ENCODE measurements at places on chromosomes 1 and 21.

DNA sequence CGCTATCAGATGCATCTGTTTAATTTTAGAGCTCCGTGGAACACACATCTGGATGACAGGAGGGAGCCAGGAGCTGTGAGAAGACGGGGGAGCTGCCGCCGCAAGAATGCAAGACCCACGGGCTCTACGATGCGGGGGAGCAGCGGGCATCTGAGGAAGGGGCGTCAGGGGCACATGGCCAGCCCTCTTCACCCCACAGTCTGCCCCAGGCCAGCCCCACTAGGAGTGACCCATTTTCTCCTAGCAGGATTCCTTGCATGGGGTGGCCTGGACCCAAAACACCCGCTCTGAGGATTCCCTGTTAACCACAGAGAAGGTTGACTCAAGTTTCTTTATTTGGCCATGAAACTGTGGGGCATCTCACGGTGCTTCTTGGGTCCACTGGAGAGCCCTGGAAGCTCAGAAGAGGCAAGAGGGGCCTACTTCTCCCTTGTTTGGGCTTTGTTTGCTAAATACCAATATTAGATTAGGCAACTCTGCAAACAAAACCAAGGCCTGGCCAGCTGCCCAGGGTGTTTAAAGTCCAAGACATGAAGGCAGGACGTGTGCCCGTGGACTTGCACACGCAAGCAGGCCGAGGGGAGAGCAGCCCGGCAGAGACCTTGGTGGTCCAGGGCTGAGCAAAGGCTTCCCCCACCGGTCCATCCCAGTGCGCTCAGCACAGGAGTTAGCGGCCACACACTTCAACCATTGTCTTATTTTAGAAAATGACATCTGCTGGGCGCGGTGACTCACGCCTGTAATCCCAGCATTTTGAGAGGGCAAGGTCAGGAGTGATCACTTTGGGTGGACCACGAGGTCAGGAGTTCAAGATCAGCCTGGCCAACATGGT lies 89.8 kb downstream of the DHRS3 start:
- DNase-seq: no peak

GRCh38 chr1:116020668-116021272 lies 44.5 kb downstream of the SLC22A15 start:
- no peak for DNase-seq

DNA sequence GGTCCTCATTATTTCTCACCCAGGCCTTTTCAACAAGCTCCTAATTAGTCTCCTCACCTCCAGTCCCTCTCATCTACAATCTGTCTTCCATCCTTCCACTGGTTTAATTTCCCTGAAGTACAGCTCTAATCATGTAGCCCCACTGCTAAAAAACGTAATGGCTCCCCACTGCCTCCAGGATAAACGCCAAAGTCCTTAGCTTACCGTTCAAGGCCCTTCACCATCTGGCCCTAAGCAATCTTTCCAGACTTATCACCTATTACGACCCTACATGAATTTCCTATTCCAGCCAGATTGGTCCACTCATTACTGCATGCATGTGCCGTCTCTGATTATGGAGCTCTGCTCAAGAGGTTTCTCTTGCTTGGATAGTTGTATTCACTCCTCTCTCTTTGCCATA lies 83.1 kb upstream of the DAB1 start:
- no peak for DNase-seq

GRCh38 chr1:220164517-220164916 lies 70.6 kb downstream of the IARS2 start:
- DNase-seq: no peak

DNA sequence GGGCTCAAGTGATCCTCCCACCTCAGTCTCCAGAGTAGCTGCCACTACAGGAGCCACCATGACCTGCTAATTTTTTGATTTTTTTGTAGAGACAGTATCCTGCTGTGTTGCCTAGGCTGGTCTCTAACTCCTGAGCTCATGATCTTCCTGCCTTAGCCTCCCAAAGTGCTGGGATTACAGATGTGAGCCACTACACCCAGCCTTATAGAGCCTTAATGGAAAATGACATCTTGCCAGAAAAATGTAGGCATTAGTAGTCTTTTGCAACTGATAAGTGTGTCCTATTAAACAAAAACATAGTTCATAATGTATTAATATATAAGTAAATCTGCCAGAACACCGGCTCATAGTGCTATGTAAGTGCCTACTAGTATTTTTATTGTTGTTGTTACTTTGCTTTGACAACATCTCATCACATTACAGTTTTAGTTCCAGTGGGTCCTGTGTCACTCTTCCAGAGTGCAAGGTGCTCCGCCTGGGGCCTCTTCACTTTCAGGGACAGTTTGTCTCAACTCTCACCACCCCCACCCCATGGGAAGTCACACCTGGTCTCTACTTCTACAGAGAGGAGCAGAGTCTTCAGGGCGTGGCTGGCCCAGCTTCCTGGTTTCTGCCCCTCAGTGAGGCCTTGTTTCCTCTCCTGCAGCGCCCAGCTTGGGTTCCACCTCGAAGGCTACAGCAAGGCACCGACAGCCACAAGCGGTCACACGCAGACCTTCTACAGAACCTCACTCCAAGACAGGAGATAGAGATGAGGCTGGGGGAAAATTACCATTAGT lies 30.1 kb downstream of the RHOU start:
- no peak for DNase-seq

GRCh38 chr1:150973836-150974579 lies 627 bp downstream of the CERS2 start:
- DNase-seq: no peak

DNA sequence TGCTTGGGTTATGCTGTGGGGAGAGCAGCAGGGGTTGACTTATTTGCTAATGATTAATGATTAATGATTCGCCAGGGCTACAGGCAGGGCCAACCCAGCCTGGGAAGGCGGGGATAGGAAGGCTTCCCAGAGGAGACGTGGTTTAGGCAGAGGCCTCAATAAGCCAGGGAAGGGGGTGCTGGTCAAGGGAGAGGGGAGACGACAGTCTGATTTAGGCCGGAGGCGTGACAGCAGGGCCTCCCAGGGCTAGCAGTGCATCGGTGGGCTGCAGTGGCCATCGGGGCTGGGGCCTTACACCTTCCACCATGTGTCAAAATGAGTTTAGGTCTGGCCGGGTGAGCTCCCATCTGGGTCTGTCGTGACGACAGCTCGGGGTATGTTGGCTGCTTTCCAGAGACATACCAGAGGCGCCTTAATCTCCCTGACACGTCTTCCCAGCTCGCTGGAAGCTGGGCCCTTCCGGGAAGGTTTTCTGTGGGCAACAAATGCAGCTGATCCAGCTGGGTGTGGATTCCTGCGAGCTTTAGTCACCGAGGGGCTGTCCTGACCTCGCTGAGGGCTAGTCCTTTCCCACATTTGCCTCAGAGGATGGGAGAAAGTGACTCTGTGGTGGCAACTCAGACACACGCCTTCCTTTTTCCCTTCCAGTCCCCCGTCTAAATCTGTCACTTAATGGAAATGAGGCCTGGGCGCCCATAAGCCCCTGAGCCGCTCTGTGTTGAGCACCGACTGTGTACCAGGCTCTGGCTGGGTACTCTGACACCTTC lies 3.7 kb upstream of the SLC1A7 start:
- DNase-seq: peak; percentile 85

DNA sequence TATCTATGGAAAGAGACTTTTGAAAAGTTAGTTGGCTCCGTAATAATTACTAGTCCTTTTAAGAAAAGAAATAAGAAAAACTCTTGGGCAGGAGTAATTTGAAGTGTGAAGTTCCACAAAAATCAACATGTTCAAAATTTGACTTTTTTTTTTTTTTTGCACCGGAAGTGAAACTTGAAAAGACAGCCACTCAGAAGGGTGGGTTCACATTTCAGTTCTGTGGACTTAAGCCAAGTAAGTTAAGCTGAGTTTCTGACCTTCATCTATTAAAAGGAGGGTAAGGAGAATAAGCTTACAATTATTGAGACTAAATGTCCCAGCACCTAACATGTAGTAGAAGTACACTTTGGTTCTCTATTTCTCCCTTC lies 11.0 kb downstream of the RO60 start:
- no peak for DNase-seq

GRCh38 chr1:217137210-217137881 lies 414.1 kb upstream of the ESRRG start:
- DNase-seq: no peak
